ENCODE measurements at places on chromosomes 1 and 21.
A peak's percentile ranks its signal among the peaks of the same experiment; 100 is the strongest.

- no peak for DNase-seq
Measured at GRCh38 chr1:118948351-118948750, 39.8 kb downstream of the TBX15 start.

GRCh38 chr1:152997901-152998300 lies 3.6 kb upstream of the SPRR3 start:
- no peak for DNase-seq

GRCh38 chr1:3454811-3455618 lies 550 bp downstream of the ARHGEF16 start:
- DNase-seq, result no peak

DNA sequence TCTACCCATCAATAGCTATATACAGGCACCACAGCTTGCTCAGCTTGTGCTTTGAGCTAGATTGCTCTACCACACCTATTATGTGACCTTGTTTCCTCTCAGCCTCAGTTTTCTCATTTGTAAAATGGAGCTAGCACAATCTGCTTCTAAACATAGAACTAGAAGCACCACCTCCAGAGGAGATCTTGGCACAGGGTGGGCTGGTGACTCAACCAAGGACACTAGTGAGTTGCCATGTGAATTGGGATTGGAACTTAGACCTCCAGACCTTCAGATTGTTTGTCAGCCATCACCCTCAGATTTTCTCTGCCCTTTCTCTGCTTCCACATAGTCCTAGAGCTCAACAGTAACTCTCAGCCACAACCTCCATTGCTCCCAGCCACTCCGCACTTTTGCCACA lies 3.0 kb upstream of the MACO1 start:
- no peak for DNase-seq

- DNase-seq, result no peak
Measured at GRCh38 chr1:35448344-35448801, 108.8 kb downstream of the KIAA0319L start.

GRCh38 chr1:3479511-3480368 lies 25.3 kb downstream of the ARHGEF16 start:
- DNase-seq, result no peak

DNA sequence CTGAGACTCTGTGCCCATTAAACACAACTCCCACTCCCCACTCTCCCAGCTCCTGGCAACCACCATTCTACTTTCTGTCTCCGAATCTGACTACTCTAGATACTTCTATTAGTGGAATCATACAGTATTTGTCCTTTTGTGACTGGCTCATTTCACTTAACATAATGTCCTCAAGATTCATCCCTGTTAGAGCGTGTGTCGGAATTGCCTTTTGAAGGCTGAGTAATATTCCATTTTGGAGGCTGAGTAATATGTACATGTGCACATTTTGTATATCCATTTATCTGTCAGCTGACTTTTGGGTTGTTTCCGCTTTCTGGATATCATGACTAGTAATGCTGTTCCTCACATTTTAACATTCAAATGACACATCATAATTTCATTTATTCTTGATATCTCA lies 30.3 kb downstream of the GALNT2 start:
- no peak for DNase-seq

DNA sequence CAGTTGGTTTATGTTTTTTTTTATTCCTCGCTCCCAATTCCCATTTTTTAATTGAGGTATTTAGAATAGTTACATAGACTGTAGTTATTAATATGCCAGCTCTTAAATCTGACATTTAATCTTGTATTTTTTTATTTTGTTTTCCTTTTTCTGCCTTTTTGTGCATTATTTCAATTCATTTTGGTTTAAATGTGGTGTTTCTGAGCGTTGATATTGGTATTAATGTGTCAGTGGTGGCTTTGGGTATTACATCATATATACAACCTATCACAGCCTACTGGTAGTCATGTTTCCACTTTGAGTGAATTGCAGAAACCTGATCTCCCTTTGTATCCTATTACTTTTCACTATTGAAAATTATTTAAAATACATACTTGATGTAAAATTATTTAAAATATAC lies 1027.3 kb downstream of the KCNT2 start:
- DNase-seq, result no peak

GRCh38 chr1:32988665-32989064 lies 24.1 kb upstream of the RNF19B start:
- no peak for DNase-seq

- no peak for DNase-seq
Measured at GRCh38 chr1:228871314-228872061, 136.2 kb downstream of the RHOU start.

GRCh38 chr1:116944613-116945012 lies 34.9 kb downstream of the PTGFRN start:
- no peak for DNase-seq

DNA sequence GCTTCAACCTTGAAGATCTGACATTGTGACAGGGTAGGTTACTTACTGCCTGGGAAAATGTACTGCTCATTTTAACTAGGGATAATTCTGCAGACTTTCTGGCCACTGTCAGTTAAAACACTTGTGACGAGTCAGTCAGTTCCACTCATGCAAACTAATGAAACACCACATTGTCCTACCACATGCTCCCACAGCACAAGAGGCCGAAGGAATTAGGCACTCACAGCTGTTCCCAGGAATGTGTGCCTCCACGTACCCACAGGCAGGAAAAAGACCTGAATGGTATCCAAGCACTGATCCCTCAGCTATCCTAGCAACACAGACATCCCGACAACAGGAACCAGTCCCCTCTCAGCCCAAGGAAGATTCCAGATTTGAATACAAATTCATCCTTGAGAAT lies 12.3 kb downstream of the BCAR3 start:
- no peak for DNase-seq

DNA sequence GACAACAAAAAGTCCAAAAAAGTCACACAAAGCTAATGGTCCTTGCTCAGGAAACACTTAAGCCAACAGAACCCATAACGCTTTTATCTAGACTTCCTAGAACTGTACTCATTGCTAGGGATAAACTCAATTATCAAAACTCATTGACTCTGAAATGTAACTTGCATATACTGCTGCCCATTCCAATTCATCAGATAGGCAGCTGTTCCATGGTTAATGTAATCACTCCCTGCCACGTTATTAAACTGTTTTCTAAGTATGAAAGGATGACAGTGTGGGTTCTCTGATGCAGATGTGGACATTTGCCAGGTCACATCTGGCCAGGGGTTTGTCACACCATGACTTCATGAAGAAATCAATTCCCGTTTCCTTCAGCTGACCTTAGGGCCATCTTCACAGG lies 30.3 kb upstream of the DNAJC11 start:
- no peak for DNase-seq

DNA sequence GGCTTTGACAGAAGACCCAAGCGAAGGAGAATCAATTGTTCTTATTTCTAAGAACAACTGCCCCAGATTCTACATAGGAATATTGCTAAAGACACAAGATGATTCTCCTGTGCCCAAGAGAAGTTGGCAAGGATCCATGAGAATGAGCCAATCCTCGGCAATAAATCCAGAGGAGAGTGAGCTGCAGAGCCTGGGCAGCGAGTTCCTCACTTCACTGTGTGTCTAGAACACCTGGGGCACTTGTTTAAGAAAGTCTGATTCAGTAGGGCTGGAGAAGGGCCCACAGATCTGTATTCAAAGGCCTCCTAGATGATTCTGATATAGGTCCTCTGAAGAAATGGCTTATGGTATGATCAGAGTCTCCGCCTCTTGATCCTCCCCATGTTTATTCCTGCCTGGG lies 31.8 kb downstream of the GADD45A start:
- no peak for DNase-seq

DNA sequence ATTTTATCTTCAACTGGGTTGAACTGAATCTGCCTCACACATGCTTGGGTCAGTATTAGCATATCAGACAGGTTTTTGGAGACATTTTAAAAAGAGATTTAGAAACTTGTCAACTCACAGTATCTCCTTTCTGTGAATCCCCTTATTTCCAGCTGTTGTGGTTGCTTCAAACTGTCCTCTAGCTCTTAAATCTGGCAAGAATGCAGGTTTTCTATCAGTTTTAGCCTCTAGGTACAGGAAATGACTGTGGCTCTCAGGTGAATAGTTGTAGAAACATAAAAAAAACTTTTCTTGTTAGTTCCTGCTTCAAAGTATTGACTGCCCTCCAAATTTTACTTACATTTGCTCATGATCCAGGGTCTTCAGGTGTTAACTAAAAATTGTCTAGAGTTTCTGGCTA lies 495.7 kb upstream of the TMPRSS15 start:
- no peak for DNase-seq

DNA sequence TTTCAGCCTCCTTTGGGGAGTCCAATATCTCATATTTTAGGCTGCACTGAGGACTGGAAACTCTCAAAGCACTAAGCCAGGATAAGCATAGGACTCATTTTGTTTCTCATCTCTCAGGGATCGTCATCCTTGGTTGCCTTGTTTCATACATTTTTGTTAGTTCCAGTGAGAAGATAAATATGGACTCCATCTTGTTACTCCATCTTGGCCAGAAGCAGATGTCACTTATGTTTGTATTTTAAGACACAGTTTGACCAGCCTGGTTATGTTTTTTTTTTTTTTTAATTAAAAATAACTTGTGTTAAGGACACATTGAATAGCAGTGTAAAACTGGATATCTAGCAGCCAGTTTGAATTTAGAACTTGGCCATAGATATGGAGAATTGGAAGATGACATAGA lies 34.7 kb downstream of the DISP3 start:
- DNase-seq, result no peak

DNA sequence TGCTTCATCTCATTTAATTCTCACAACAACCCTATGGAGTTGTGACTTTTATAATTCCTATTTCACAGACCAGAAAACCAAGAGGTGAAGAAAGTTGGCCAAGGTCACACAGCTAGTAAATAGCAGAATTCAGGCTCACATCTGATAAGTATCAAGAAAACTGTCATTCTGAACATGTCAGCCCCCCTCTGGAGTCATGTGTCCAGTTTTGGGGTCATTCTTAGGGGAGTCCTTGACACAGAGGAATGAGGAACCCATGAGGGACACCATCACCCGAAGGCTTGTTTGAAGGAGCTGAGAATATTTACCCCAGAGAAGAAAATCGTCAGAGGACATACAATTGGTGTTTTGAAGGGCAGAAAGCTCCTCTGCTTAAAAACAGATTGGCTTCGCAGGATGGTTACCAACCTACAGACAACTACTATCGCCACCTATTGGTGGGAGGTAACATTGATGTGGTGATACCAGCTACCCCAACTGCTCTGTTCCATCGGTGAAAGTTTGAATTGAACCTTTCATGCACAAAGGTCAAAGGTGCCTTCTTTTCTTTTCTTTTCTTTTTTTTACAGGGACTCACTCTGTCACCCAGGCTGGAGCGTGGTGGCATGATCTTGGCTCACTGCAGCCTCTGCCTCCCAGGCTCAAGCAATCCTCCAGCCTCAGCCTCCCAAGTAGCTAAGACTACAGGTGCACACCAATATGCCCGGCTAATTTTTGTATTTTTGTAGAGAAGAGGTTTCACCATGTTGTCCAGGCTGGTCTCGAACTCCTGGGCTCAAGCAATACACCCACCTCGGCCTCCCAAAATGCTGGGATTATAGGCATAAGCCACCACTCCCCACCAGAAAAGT lies 31.3 kb downstream of the NCMAP start:
- DNase-seq, result peak; percentile 42

DNA sequence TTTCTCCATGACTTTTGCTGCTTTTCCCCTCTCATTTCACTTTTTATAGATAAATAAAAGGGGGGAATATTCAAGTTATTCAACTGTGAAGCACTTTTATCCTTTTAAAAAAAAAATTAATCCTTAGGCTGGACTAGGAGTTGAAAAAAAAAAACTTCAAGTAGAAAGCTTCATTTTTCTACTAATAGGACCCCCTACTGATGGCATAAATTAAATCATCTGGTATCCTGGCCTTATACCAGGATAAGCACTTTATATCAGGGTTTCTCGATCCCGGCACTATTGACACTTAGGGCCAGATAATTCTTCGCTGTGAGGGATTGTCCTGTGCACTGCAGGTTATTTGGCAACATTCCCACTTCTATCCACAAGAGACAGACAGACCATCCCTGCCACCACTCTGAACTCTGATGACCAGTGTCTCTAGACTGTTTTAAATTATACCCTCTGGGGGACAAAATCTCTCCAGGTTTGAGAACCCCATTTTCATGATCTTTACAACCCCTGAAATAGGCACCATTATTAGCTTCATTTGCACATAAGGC lies 17.6 kb downstream of the USP33 start:
- no peak for DNase-seq

- no peak for DNase-seq
Measured at GRCh38 chr1:230827081-230827681, 41.1 kb downstream of the C1orf198 start.

DNA sequence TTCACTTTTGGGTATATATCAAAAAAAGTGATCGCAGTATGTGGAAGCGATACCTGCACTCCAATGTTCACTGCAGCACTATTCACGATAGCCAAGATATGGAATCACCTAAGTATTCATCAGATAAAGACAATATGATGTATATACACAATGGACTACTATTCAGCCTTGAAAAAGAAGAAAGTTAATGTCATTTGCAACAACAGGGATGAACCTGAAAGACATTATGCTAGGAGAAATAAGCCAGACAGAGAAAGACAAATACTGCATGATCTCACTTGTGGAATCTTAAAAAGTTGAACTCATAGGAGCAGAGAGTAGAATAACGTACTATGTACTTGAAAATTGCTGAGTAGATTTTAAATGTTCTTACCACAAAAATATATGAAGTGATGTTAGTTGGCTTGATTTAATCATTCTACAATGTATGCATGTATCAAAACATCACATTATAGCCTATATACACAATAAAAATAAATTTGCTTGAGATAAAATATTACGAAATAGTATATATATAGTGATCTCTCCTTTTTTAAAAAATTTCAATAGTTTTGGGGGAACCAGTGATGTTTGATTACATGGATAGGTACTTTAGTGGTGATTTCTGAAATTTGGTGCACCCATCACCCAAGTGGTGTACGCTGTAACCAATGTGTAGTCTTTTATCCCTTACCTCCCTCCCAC lies 56.0 kb downstream of the DTL start:
- DNase-seq, result no peak

DNA sequence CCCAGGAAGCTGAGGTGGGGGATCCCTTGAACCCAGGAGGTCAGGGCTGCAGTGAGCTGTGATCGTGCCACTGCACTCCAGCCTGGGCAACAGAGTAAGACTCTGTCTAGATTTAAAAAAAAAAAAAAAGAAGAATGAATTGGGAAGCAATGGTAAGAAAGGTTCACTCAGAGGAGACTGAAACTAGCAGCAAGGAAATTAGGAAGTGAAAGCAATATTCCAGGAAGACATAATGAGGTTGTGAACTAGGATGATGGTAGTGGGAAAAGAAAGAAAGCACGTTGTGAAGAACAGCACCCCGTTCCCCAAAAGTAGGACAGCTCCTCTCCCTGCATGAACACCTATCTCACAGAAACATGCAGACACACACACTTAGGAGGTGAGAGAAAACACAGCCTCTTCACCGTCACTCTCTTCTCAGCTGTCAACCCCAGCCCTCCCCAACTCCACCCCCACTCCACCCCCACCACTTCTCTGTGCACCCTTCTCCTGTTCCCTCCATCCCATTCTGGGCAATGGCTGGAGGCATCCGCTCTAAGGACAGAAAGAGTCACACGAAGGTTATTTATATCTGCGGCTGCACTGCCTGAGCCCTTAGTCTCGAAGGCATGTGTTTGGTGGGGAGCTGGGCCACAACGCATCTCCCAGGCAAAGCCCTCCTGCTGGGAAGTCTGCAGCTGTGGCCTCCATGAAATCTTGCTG lies 101.8 kb upstream of the LPGAT1 start:
- DNase-seq, result no peak

GRCh38 chr1:95512925-95513324 lies 278.9 kb downstream of the RWDD3 start:
- no peak for DNase-seq

- DNase-seq, result no peak
Measured at GRCh38 chr1:160746836-160747500, 7.9 kb downstream of the SLAMF7 start.

- no peak for DNase-seq
Measured at GRCh38 chr1:59198564-59198963, 98.3 kb upstream of the FGGY start.
